AG08396 (cell line): ENCODE measurements at places on chromosomes 13 and 19.
A peak's percentile ranks its signal among the peaks of the same experiment; 100 is the strongest.

DNA sequence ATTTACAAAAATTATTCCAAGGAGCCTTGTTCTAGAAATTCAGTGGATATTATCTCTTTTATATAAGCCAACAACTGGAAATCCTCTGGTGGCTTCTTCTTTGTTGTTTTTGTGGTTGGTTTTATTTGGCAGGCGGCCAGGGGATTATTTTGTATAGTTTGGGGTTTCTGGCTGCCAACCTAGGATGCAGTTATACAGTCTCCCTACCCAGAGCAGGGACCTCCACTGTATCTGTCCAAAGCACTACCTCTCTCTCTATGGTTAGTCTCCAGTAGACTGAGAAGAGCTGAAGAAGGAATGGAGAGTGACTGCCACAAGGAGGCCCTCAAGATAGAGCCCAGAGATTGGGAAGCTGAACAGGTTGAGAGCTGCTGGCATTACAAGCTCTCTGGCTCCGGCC is 80.2 kb downstream of the ZAR1L start:
- DNase-seq = no peak

GRCh38 chr13:41694545-41695301 is 237.4 kb downstream of the RGCC start:
- peak; percentile 57 for DNase-seq

DNA sequence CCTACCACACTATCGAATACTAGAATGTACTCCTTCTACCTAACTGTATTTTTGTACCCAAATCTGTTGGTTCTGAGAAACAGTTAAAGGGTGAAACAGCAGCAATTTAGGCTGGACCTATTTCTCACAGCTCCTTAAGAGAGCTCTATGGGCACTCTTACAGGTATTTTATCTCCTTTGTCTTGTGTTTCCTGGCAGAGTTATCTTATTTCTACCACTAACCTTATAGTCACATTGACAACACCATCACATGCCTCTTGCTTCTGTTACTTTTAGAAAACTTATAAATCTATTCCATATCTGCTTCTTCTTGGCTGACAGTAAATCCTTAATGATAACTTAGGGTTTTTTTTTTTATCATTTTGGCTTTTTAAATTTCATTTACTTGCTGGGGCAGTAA is 130.7 kb downstream of the MYO16 start:
- no peak for DNase-seq

DNA sequence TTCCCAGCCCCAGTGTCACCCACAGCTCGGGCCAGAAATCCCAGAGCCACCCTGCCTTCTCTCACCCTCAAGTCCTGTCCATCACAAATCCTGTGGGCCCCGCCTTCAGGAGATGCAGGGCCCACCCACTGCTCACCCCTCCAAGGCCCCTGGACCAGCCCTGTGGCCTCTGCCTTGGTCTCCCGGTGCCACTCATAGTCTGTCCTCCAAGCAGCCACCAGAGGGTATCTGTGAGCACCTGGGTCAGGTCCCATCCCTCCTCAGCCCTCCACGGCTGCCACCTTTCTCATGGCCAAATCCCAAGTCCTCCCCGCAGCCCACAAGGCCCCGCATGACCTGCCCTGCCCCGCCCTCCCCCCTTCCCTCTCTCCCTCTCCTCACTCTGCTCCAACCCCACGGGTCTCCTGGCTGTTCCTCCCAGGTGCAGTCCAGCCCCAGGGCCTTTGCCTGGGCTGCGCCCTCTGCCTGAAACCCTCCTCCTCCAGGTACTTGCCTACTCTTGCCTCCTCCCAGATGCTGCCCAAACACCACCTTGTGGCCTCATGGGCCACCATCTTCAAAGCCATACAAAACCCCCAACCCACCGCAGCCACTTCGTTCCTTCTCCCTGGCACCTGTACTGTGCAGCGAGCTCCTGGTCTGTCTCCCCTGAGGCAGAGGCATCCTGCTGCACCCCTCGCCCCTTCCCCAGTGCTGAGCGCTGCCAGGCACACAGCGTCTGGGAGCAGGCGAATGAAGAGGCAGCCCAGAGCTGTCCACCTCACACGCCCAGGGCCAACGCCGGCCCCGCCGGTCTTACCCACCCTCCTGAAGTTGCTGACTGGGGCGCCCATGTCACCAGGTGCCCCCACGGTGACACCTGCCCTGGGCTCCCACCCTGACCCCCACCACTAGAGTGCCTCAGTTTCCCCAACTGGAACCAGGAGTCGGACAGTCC is 13.2 kb upstream of the UQCR11 start:
- DNase-seq = peak; percentile 65

GRCh38 chr19:7326105-7326877 is 22.4 kb upstream of the ARHGEF18 start:
- no peak for DNase-seq

- DNase-seq = no peak
Measured at GRCh38 chr19:29247051-29247450, 34.1 kb upstream of the UQCRFS1 start.
